ENCODE measurements at places on chromosomes 5 and 9.

DNA sequence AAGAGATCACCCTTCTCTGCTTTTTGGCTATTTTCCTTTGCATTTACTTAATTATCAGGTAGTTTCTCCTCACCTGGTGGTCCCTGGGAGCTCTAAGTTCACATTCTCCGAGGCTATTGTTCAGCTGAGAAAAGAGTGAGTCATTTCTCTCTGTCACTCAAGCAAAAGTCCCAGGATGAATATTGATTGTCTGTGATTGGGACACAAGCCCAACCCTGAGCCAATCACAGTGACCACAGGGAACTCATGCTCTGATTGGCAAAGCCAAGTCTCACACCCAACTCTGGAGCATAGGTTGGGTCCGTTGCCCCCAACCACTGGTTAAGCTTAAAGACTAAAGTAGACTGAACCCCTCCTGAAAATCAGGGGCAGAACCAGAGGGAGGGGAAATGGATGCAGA is 27.8 kb upstream of the FAT2 start:
- DNase-seq: no peak

GRCh38 chr5:120388016-120388781 is 75.9 kb upstream of the PRR16 start:
- no peak for DNase-seq

DNA sequence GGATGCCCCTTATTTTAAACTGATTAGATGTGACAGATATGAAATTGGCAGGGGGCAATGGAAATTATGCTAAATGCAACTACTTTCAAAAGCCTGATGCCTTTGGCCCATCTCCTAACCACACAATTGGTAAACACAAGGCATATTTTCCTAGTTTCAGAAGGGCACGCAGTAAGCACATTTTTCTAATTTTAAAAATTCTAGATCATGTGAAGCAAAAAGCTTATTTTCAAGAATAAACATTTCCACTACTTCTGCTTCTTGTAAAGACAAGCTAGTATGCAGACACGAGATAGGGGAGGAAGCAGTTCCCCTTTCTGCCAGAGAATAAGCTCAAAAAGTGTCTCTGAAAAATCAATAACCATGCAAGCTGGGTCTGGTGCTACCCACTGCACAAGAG is 67.7 kb downstream of the ABCA1 start:
- no peak for DNase-seq

DNA sequence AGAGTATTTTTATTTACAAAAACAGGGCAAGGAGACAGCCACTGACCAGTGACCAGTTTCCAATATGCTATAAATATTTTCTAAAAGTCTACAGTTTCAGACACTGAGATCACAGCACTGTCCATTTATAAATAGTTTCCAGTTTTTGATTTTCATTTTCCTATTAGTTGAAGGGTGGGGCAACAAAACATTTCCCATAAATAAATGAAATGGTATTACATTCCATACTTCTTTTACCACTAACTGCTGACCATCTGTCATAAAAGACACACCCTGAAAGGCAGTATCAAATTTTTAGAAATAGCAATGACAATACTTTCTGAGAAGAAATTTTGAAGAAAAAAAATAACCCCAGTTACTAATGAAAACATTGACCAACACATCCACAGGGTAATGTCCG is 126.7 kb downstream of the ARSB start:
- DNase-seq: no peak

GRCh38 chr5:142293486-142293885 is 31.3 kb downstream of the SPRY4 start:
- DNase-seq: no peak

DNA sequence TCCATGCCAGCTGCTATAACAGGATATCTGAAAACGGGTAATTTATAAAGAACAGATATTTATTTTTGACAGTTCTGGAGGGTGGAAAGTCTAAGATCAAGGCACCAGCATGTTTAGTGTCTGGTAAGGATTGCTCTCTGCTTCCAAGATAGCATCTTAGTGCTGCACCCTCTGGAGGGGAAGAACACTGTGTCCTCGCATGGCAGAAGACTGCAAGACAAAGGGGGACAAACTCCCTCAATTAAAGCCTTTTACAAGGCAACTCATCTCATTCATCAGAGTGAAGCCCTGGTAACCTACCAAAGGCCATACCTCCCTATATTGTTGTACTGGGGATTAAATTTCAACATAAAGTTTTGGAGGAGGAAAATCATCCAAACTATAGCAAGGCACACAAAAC is 298.9 kb upstream of the EDIL3 start:
- DNase-seq: no peak

GRCh38 chr5:100903039-100903887 is at the start of gene ST8SIA4:
TSS of gene ST8SIA4 (minus strand) at chr5:100903282. CDS start at chr5:100902955, 327 bp downstream.
- DNase-seq: peak; percentile 83

DNA sequence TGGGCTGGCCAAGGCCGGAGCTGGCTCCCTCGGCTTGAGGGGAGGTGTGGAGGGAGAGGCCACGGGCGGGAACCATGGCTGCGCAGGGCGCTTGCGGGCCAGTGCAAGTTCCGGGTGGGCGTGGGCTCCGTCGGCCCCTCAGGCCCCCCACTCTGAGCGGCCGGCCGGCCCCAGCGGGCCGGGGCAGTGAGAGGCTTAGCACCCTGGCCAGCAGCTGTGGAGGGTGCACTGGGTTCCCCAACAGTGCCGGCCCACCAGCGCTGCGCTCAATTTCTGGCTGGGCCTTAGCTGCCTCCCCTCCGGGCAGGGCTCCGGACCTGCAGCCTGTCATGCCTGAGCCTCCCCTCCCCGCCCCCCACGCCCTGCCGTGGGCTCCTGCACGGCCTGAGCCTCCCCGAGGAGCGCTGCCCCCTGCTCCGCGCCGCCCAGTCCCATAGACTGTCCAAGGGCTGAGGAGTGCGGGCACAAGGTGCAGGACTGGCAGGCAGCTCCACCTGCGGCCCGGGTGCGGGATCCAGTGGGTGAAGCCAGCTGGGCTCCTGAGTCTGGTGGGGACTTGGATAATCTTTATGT is 184.2 kb downstream of the ATPSCKMT start:
- no peak for DNase-seq

DNA sequence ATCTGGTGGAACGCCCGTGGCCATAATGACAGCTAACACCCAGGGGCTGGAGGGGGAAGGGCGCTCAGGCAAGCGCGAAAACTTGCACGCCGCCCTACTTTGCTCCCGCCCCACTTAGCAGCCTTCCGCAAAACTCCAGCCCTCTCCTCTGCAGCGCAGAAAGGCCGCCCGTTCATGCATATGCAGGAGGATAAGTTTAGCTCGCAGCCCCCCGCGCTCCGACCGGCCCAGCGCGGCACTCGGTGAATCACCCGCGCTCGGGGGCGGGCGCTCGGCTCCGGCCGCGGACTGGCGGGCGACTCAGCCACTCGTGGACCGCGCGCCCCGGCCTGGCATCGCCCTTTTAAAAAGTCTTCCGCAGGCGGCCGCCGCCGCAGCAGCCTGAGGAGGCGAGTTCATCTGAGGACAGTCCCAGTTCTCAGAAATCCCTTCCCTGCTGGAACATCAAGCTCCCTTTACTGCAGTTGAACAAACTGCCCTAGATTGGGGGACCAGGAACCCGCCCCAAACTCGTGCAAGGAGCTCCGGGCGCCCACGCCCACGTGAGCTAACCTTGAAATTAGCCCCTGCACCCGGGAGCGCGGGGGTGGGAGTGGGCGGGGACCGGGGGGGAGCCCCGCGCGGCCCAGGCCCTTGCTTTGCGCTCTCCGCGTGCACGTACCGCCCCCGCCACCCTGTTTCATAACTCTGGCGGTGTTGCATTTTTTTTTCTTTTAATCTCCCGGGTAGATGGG is 4.5 kb upstream of the KLF9 start:
- peak; percentile 93 for DNase-seq

DNA sequence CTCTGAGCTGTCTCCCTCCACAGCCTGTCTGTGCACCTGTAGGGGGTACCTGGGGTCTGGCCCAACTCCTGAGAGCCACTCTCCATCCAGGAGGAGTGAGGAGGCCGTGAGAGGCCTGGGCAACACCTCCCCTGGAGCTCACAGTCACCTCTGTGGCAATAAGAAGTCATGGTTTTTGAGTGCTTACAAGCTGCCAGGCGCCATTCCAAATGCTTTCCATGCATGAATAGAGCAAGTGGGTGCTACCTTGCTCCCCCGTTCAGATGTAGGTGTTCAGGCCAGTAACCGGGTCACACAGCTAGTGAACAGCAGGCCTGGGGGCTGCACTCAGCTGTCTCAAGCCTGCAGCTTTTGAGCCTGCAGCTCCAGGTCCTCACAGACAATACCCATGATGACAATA is 30.6 kb downstream of the CORO2A start:
- no peak for DNase-seq

DNA sequence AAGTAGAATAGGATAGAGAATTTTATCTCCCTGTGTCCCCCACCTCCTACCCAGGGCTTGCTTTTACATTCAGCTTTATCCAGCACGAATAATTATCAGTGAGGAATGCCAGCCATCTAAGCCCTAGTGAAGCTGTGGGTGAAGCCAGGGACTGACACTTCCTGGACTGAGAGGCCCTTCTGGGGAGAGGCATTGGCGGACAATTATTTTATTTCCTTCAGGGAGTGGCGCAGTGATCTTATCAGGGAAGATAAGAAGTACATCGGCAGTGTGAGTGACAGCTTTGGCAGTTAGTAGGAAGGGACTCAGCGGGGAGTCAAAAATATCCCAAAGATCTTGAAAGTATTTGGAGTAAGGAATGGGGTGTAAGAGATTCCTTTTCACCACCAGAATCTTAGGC is 34.9 kb upstream of the RPS23 start:
- DNase-seq: no peak

DNA sequence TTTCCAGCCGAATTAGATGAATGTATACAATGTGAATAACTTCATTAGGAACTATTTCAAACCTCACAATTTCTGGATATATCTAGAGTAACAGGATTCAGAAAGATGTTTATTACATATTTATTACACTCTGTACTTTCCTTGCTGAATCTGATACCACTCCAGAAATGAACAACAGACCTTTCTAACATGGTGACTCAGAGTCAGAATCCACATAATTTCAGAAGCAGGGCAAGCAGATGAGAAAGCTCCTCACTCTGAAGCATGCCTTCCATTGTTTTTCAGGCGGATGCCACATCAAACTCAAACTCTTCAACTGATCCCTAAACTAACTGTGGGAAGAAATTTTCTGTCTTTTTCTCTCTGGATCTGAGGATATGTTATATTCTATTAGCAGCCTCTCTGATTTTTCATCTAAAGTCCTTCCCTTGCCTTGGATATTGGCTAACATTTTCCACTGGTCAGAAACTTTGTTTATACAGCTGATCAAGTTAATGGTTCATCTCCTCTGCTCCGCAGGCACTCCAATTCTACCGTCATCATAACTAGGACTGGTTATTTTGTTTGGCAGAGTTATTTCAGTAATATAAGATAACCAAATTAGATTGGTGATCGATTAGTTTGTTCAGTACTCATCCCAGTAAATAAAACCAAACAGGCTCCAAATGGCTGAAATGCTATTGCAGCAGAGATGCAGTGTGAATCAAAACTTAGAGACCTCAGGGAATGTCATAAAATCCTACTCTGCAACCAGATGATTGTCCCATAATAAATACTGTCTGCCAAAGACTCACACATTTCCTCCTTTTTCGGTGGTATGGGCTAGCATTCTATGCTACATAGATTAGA is 556.0 kb downstream of the EBF1 start:
- no peak for DNase-seq

DNA sequence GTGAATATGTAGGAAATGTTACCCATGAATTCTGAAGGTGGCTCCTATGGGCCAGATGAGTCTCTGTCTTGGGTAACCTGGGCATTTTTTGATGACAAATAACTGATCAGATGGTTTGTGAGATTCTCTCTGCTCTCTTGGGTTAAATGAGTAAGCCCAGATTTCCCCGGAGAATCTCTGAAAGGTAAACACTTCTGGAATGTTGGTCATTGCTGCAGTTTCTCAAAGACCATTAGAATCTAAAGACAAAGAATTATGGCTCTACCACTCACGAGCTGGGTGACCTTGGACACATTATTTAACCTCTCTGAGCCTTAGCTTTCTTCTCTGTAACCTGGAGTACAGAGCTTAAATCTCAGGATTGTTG is 191.2 kb downstream of the DAB2IP start:
- no peak for DNase-seq

DNA sequence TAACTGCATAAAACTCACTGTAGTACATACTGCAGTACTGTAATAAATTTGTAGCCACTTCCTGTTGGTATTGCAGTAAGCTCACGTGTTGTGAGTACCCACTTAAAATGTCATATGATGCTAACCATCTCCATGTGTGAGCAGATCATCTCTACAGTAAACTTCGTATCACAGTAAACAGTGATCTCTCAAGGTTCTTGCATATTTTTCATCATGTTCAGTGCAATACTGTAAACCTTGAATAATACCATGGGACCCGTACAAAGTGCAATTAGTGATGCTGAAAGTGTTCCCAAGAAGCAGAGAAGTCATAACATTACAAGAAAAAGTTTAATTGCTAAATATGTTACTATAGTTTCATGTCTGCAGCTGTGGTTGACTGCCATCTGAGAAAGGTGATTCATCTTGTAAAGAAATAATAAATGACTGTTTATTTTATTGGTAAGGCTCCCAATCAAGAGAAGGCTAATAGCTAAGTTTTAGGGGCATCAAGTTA is 253.8 kb upstream of the POU5F2 start:
- no peak for DNase-seq

GRCh38 chr5:158273035-158273434 is 414.1 kb upstream of the CLINT1 start:
- no peak for DNase-seq

DNA sequence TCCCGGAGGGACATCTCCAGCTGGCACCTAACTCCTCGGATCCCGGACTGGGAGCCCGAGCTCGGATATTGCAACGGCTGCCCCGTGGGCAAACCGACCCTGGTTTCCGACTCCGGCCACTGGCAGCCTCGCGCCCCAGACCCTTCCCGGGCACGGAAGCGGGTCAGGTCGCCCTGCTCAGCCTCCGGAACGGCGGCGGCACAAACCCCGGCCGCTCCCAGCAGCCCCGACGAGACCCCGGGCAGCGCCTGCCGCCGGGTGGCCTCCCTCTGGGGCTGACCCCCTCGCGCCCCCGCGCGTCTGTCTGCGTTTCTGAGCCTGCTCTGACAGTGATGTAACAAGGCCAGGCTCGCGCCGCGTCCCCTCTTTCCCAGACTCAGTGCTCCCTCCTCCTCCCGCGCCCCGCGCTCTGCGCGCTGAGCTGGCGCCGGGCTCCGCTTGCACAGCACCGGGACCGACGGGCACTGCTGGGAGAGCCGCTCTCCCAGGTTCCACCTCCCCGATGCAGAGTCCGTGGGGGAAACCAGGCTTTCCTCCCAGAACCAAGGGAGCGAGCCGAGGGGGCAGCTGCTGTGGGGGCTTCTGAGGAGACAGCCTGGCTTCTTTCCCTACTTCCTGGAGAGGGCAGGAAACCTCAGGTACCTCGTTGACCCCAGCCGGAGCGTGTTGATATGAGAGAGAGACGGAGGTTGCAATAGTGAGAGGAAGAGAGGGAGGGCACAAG is at the start of gene TMEM215:
Gene TMEM215, plus strand, starts transcription at position 373 of the 724 bp plus-strand sequence. CDS start 644 bp downstream, outside the sequence.
- DNase-seq: no peak

GRCh38 chr9:69001921-69002320 is 12.0 kb downstream of the PRKACG start:
- DNase-seq: no peak

- no peak for DNase-seq
Observed at GRCh38 chr9:77935211-77935610, 96.4 kb downstream of the GNAQ start.

- DNase-seq: no peak
Observed at GRCh38 chr9:1042466-1042865, 7.7 kb upstream of the DMRT2 start.

All from esophagus squamous epithelium (tissue), 5 donors.